ENCODE measurements at places on chromosomes 4 and X.
A peak's percentile ranks its signal among the peaks of the same experiment; 100 is the strongest.

DNA sequence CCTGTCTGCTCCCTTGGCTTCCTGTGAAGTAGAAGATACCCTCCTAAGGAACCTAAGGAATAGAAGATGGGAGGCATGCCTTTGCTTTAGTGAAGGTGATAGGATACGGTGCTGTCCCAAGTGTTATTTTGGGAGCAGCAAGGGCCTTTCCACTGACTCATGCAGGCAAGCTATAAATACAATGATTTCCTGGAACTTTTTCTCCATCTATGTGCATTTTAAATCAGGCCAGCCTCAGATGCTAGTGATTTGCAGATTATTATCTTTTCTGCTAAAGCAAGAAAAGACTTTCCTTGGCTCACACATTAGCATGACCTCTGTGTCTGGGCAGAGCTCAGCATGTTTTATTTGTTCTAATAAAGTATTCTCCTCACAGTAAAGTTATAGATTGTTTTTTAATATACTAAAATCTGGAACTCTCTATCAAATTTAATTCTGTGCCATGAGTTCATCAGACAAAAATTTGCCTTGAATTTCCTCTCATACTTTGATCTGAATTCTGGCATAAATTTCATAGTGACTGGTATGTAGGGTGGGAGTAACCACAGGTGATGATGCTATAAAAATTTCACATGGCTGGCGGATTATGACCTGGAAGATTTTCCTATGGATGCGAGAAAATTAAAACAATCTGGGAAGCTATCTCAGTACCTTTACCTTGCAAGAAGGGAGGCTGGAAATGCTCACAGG is 131.7 kb downstream of the REPS2 start:
- DNase-seq: peak; percentile 72

- no peak for DNase-seq
Measured at GRCh38 chr4:121118344-121118743, 45.8 kb downstream of the TNIP3 start.

- DNase-seq: no peak
Measured at GRCh38 chr4:108004646-108005045, 15.0 kb downstream of the HADH start.

GRCh38 chr4:47122592-47123291 is 91.4 kb downstream of the GABRB1 start:
- peak; percentile 86 for DNase-seq

DNA sequence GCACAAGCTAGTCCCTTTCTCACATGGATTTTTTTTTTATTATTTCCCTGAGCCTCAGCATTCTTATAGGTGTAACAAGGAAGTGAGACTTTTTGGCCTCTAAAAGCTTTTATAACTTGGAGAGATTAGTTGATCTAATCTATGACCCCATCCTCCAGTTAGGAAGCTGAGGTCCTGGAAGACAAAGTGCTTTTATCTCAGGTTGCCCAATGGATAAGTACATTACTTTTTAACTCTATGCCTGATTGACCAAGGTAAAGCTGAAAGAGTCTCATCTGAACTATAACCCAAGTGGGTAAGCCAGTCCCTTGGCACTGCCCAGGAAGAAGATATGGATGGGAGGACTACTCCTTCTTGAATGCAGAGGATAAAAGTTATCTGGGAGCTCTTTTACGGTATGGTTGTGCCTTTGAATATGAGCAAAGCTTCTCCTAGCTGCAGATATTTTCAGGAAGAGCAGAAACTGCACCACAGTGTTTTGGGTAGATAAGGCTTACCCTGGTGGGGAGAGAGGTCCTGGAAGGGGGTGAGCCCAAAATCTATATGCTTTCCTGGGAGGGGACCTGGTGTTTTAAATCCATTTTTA is 40.2 kb downstream of the VSIG4 start:
- no peak for DNase-seq

DNA sequence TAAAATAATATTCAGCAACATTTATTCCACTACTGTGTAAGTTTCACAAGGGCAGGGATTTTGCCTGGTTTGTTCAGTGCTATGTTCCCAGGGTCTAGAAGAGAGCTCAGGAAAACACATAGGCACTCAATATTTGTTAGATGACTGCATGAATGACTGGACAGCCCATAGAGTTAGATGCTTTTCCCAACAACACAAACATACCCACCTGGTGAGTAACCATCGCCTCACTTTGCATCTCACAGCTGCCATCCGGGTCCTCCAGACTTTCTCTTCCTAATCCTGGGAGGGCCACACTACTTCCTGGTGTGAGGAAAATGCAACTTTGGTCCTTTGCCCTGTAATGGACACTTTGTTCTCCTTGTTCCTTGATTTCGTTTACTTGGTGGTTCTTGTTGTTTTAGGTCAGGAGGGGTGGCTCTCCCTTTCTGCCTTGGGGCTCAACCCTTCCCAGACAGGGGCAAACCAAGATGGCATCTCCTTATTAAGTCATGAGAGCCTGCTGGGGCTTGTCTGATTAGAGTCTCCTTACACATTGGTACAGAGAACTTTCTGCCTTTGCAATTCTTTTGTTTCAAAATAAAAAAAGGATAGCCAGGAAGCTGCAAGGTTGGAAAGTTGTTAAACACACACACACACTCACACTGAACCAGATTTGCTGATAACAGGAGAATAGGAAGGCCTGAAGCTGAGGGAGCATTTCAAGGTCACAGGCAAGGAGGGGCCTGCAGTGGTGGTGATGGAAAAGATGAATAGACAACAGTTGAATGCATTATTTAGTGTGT is 190.6 kb downstream of the MID1IP1 start:
- DNase-seq: no peak

DNA sequence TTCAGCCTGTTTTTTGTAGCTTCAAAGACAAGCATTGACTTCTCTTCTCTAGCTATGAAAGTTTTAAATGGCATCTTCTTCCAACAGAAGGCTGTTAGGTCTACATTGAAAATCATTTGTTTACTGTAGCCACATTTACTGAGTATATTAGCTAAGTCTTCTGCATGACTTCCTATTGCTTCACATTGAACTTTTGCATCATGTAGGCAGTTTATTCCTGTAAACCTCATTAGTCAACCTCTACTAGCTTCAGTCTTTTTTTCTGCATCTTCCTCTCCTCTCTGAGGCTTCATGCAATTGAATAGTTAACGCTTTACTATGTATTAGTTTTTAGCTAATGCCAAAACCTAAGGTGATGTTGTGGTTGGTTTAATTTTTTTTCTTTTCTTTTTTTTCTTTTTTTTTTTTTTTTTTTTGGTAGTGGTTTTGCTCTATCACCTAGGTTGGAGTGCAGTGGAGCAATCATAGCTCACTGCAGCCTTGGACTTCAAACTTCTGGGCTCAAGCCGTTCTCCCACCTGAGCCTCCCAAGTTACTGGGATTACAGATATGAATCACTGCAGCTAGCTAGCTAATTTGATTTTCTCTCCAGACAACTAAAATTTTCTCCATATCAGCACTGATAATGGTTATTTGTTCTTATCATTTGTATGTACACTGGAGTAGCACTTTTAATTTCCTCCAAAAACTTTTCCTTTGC is 3.4 kb downstream of the UGT2A3 start:
- DNase-seq: no peak

- no peak for DNase-seq
Measured at GRCh38 chrX:51098046-51098445, 187.5 kb downstream of the BMP15 start.

DNA sequence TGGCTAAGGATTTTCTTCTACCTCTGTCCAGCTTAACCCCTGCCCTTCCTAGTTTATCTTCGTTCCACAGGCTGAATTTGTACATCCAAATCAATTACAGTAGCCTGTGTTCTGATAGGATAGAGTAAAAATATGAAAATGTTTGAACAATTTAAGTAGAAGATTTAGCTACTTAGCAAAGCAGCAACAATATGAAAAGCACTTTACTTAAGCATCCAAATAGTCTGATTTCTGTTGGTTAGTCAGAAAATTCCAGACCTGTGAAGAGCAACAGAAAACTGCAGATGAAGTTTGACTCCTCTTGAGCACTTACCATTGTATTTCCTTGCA is 2.0 kb downstream of the ARSJ start:
- peak; percentile 56 for DNase-seq

- DNase-seq: peak; percentile 26
Measured at GRCh38 chrX:14832151-14832550, 40.7 kb downstream of the FANCB start.

DNA sequence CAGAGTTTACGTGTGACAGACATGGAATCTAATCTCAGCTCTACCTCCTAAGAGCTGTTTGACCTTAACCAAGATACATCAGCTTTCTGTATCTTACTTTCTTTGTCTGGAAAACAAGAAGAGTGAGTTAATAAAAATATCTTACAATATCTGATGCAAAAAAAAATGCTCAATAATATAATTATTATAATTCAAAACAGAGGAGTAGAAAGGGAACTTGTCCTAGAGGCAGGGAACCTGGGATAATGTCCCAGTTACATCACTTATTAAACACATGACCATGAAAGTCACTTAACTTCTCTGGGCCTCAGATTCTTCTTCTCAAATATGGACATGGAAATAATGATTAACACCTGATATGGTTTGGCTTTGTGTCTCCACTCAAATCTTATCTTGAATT is 256.1 kb downstream of the KLHL13 start:
- DNase-seq: no peak

Measured in fibroblast of the aortic adventitia (primary cell).